ENCODE measurements at places on chromosomes 16 and 17.

- DNase-seq, result no peak
Observed at GRCh38 chr16:58655215-58655596, 25.6 kb upstream of the CNOT1 start.

DNA sequence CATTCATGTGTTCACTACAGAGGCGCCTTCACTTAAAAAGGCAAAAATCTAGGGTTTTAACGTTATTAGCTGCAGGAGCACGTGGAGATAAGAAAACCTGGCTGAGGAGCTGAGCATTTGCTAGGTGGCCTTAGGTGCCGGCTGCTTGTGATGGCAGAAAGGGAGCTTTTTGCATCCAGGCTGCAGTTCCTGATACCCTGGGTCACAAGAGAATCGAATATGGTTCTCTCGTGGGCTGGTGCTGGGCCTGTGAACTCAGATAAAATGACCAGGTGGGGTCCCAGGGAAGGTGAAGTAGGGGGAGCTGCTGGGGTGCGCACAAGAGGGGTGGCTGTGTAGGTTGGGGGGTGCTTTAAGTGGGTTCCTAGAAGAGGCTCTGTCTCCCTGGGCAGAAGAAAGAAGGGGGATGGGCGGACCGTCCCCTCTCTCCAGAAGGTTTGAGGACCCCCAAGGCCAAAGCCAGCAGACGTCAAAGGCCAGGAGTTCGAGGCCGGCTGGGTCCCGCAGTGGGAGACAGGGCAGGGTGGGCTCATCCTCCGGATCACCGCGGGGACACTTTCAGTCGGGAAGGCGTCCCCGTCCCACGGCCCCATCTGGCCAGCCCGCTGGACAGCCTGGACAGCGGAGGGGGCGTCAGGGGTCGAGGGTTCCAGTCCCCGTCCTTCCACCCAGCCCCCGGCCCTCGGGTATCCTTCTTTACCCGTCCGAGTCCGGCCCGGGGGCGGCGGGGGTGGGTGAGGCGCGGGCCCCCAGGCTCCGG is 740 bp upstream of the CMIP start:
- no peak for DNase-seq

DNA sequence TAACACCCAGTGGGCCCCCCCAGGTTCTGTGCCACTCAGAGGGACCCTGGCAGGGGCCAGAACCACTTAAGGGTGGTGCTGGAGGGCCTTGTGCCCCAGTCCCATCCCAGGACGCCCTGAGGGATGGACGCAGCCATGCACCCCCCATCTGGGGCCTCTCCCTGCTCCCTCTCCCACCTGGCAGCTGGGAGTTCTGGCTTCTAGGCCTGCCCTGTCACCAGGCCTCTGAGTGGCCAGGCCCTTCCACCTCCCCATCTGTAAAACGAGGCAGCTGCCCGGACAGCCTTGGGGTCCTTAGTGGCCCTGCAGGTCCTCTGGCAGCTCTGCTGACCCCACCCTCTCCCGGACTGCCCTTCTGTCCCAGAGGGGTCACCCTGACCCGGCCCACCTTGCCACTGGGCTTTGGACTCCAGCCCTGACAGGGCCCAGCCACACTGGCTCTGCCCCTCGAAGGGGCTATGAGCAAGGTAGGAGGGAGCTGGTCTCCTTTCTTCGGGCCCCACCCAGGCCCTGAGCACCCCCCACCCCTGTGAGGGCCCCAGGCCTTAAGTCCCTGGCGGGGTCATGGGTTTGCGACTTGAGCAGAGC is 12.3 kb downstream of the PAM16 start:
- no peak for DNase-seq

DNA sequence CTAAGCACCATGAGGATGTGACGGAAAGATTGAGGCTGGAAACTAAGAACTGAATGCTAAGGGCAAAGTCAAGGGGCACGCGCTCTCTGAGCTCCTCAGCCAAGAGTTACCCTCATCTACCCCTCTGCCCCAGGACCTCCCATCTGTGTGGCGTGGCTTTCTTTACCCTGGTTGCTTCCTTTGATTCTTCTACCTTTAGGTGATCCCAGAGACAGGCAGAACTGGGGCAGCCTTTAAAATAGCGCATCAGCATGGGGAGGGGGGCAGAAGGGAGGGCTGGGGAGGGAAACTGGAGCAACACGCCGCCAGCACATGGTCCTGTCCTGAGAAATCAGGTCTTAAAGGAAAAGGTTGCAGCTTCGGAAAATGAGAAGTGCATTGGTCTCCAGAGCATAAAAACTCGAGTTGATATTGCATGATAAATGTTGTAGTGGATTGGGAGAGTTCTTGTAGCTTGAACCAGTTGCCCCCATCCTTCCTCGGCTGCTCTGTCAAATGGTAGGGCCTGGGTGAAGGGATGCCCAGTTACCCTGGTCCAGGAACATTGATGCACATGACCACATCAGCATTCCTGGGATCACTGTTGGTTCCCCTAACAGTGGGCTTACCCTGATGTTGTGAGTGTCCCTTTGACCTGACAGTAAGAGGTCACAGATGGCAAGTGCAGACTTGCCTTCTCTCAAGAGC is 29.7 kb downstream of the LDHD start:
- no peak for DNase-seq

DNA sequence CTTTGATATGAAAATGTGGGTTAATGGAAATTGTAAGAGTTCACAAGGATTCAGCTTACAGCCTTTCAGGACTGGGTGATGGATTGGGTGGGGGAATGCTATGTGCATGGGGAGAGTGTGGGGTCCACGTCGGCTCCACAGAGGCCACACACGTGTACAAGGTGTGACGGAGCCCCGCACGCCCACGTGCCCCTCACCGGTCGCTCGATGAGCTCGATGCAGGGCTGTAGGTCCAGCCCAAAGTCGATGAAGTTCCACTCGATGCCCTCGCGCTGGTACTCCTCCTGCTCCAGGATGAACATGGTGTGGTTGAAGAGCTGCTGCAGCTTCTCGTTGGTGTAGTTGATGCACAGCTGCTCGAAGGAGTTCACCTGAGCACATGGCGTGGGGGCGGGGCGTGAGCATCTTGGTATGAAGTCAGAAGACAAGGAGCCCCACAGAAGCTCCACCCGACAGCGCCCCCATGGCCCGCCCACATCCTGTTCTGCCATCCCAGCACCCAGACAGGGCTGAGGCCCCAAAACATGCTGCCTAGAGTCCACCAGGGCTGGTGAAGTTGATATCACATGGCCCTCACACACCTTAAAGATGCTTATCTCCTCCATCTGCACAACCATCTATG is 99.1 kb downstream of the MYH11 start:
- peak; percentile 13 for DNase-seq

GRCh38 chr17:13395862-13396261 is 205.9 kb downstream of the HS3ST3A1 start:
- no peak for DNase-seq

DNA sequence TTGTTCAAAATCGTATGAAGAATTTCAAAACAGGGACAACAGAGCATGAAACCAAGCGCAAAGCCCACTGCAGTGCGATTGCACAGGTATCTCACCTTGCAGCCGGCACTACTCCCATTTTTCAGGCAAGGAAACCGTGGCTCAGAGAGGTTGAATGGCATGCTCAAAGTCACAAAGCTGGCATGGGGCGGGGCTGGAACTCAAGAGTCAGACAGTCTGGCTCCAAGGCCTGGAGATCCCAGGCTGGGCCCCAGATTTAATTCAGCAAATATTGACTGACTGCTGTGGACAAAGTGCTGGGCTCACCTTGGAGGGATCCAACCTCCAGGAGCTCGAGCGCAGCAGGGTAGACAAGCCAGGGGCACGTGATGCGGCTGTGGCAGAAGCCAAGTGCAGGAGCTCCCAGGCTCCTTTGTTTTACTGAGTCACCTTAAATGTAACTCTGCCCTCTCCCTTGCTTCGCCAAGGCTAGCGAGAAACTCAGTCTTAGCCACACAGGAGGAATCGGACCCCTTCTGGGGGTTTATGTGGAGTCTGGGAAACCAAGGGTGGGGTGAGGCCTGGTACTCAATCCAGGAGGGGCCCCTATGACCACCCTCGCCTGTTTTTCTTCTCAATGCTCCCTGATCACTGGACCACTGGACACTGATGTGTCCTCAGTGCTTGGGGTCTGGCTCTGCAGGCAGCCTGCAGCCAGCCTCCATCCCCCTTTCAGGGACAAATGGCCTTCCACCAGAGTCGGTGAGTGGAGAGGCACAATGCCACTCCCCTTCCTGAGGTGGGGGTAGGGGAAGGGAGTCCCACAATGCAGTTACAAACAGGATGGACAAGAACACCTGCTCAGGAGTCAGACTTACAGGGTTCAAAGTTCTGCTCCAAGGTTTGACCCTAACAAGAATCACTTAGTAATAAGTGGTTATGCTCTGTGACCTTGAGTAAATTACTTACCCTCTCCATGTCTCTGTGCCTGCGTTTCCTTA is 3.9 kb upstream of the SPATA20 start:
- DNase-seq, result no peak

- DNase-seq, result no peak
Observed at GRCh38 chr16:54673313-54673712, 257.4 kb upstream of the IRX5 start.

GRCh38 chr17:57226793-57227192 is 29.5 kb upstream of the MSI2 start:
- DNase-seq, result no peak

DNA sequence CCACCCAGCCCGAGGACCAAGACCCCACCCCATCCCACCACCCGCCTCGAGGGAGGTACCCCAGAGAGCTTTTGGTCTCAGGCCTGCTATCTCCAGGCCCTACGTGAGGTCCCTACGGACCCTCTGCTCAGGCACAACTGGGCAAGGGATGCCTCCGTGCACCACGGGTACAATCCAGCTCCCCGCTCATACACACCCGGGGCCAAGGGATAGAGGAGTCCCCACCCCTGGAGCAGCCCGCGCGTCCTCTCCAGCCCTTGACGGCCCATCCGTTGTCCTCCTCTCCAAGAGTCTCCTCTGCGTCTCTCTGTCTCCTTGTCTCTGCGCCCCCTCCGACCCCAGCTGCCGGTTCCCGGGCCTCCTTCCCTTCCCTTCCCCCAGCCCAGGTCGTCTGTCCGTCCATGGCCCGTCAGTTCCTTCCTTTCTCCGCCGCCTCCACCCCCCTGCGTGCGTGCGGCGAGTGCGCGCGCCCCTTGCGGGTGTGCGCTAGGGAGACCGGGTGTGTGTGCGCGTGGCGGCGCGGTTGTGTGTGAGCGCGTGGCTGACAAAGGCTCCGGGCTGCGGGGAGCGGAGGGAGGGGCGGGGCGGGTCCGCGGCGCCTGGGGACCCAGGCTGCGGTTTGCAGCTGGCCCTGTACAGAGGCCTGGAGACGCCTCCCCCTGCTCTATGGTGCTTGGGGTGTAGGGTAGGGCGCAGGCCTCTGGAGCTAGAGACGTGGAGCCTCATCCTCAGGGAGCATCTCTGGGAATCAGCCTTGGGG is 930 bp downstream of the SPNS2 start:
- no peak for DNase-seq

DNA sequence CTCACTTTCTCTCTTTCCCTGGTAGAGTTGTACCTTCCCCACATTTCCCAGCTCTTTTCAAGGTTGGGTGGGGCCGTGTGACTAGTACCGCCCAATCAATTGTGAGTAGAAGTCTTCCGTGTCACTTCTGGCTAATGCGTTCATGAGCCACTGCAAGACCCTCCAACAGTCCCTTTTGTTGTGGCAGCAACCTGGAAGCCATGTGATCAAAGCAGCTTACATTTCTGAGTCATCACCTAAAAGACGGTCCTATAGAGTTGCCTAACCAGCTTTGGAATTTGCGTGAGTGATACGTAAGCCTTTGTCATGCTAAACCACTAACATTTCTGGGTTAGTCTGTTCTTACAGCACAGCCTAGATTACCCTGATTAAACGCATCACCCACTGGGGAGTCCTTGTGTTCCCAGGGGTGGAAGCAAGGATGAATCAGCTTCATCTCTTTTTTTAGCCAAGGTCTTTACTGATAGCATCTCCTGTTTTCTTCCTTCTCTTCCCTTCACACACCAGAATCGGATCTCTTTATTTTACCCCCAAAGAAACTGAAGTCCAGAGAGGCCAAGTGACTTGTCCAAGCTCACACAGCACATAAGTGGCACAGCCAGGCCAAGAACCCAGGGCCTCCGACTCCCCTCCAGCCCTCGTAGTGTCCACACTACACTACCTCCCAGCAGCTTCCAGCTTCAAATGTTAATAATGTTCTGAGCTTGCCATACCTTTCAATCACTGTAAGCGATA is 366.3 kb upstream of the XYLT1 start:
- no peak for DNase-seq

DNA sequence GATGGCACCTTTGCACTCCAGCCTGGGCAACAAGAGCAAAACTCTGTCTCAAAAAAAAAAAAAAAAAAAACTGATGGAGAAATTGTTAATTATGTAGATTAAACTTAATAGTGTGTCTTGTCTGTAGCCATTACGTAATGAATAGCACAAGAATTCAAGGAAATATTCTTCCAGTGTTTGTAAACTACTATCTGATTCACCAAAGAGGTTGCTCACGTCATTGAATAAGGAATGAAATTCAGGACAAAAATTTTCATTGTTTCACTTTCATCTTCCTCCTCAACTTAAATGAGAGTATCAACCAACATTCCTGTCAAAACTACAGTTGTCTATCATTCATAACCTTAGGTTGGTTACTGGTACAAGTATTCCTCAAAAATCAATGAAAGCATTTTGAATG is 30.7 kb upstream of the MYO18A start:
- DNase-seq, result no peak

- no peak for DNase-seq
Observed at GRCh38 chr16:10088380-10088793, 93.8 kb downstream of the GRIN2A start.

DNA sequence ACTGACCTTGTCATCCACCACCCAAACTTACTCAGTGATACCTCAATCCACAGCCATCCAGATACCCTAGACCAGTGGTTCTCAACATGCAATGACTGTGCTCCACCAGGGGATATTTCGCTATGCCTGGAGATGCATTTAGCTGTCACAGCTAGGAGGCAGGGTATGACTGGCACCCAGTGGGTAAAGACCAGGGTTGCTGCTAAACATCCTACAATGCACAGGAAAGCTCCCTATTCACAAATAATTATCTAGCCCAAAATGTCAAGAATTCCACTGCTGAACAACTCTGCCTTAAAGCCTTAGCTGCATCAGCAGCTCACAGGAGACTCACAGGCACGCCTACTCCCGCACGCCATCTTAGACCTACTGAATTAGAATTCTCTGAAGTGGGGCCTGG is 212.6 kb downstream of the GRIN2A start:
- DNase-seq, result no peak

GRCh38 chr17:70254735-70255460 is 85.6 kb downstream of the KCNJ2 start:
- no peak for DNase-seq

DNA sequence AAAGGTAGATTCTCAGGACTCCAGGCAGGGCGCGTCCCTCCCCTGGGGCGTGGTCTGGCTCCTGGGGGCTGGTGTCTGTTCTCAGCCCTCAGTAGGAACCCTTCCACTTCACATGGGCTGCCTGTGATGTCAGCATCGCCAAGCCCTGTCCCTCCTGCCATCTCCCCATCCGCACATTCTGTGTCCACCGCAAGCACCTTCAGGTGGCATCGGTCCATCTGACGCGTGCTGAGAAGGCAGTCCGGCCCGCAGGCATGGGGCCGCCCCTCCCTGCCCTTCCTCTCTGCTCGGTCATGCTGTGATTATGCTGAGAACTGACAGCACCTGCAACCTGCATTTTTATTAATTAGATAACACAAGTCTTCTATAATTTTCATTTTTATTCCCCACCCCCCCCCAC is 12.7 kb upstream of the DNAH17 start:
- no peak for DNase-seq

DNA sequence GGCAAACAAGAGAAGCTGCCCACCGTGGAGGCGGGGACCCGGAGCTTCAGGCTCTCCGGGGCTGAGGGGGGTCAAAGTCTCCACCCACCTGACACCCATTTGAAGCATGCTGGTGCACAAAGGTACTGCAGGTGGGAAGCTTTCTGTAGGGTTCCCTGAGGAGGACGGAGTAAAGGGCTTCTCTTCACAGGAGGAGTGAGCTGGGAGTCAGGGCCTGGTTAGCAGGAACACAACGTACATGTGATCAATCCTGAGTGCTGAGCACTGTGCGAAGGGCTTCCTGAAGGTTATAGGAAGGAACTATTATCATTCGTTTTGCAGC is 252.9 kb upstream of the RPL38 start:
- no peak for DNase-seq
